ENCODE measurements at places on chromosomes 2 and 18.

DNA sequence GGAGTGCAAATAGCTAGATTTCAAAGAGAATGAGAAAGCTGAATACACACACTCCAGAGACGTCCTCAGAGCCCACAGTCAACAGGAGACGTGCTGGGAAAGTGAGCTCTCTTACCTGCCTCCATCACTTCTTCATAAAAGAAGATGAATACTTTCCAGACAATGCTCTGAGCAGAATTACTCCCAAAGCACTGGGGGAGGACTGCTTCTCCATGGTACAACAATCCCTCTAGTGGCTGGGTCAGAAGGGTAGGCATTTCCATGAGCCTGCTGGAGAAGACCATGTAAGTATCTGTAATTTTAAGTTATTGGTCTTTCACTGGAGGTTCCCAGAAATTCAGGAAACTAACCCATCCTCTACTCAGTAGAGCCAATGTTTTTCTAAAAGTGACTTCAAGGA is 190.3 kb downstream of the RBM43 start:
- DNase-seq, result peak; percentile 38

DNA sequence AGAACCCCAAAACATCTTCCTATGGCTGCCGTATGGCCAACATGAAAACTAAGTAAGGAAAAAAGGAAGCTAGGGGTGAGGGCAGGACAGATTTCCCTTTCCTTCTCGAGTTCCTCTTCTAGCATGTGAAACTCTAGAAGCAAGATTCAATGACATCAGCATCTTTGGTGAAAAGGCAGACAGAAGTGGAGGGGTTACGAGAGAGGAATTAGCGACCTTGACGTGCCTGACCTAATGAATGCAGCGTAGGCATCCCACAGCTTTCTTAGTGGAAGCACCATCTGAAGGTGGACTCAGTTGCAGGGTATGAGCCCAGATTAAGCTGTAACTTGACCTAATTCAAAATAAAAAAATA is 47.9 kb upstream of the PELI1 start:
- no peak for DNase-seq

GRCh38 chr2:161983866-161984265 is 90.1 kb downstream of the DPP4 start:
- no peak for DNase-seq

DNA sequence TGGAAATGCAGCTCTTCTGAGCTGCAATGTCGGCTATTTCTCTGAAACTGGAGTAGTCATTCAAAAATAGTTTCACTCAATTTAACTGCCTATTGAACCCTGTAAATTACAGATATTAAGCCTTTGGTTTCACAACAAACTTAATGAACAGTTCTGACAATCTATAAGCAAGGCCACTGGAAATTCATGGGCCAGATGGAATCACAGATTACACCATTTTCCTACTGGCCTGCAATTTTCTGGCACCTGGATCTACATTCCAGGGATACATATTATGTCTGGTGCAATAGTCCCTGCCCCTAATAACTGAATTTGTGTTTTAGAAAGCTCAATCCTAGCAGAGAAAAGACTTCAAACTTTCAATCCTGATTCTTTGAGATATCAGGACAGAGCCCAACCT is 551.7 kb downstream of the RNF144A start:
- DNase-seq, result no peak

GRCh38 chr18:9177466-9177865 is 40.9 kb downstream of the ANKRD12 start:
- DNase-seq, result no peak

GRCh38 chr2:136327162-136327852 is 209.4 kb upstream of the CXCR4 start:
- no peak for DNase-seq

- DNase-seq, result no peak
Measured at GRCh38 chr2:61398413-61398812, 72.5 kb downstream of the USP34 start.

- no peak for DNase-seq
Measured at GRCh38 chr18:58335223-58335622, 291.2 kb downstream of the NEDD4L start.

DNA sequence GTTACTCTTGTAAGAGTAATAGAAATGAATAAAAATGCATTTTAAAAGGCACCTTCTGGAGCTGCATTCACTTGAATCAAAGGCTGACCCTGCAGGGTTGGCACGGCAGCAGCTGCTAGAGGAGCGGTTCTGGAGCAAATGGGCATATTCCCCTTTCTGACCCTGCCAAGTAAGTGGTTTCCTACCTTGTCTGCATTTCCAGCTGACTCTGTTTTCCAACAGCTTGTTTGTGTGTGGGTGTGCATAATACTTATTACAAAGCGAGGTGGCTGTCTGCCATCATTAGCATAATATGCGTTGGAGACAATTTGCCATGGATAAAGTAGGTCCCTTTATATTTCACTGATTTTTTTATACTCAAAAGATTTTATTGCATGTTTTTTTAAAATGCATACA is 21.3 kb upstream of the TTN start:
- DNase-seq, result no peak

DNA sequence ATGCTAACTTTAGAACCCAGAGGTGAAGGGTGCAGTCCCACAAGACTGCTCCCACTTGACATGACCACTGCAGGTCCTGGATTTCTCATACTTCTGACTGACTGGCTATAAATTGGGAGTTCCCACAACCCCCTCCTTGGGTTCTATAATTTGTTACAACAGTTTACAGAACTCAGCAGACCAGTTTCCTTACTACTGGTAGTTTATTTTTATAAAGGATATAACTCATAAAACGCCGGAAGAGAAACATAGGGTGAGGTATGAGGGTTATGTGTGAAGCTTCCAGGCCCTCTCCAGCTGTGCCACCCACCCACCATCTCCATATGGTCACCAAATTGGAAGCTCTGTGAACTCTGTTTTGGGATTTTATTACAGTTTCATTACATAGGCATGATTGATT is 839.6 kb downstream of the TSN start:
- no peak for DNase-seq

DNA sequence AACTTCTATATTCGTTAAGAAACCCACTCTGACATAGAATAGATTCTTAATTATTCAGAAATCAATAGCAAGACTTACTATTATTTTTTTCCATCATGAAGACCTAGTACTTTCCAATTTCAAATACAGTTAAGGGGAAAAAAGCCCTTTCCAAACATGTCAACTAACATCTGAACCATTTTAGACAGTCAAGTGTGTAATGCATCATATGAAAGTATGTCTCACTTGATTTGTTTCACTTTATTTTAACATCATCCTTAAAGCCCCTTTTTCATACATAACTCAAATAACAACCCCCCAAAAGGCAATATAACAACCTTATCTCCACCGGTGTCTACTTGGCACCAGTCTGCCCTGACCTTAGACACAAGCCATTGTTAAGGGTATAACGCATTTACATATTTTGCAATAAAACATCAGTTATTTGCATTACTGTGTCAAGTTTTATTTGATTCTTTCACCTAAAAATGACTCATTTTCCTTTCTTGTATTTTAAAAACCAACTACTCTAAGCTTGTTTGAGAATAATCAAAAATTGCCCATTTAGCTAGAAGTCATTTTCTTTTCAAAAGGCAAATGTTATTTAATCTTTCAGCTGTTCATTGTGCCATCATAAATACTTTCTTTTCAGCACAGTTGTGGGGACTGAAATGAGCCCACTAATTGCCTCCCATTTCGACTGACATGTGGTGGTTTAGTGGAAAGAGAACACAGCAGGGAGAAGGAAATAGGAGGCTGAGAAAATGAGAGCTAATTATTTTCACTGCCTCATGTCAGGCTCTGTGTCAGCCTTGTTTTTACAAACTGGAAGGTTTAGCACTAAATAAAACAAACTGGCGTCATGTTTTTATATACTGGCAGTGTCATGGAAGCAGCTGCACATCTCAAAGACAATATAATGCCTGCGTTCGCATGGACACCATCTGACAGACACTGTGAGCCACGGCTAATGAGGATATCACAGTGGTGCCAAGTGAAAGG is 104.7 kb upstream of the CDCA7 start:
- DNase-seq, result no peak

DNA sequence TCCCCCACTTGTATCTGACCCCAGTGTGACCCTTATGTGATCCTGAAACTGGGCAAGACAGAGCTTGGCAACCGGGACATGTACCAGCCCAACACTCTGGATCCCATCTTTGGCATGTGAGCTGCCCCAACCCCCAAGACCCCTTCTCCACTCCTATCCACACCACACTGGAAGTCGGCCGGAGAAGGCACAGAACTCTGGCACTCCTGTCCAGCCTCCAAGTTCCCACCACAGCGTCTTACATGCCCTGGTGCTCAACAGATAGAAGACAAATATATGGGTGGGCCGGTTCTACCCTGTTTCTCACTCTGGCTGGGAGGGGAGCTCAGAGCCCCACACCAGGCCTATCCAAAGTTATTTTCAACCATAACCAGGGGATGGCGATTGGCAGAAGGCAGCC is 40.8 kb downstream of the LMAN2L start:
- DNase-seq, result no peak

- DNase-seq, result no peak
Measured at GRCh38 chr18:63725682-63726480, 23.1 kb downstream of the SERPINB11 start.

GRCh38 chr2:217293607-217294006 is 433.7 kb upstream of the TNP1 start:
- no peak for DNase-seq

- DNase-seq, result no peak
Measured at GRCh38 chr2:20012032-20012281, 511 bp downstream of the MATN3 start.

- peak; percentile 10 for DNase-seq
Measured at GRCh38 chr18:4068552-4069158, 386.5 kb downstream of the DLGAP1 start.

- DNase-seq, result no peak
Measured at GRCh38 chr2:8149985-8150539, 531.8 kb upstream of the ID2 start.

- no peak for DNase-seq
Measured at GRCh38 chr2:47900857-47901256, 5.4 kb downstream of the FBXO11 start.

DNA sequence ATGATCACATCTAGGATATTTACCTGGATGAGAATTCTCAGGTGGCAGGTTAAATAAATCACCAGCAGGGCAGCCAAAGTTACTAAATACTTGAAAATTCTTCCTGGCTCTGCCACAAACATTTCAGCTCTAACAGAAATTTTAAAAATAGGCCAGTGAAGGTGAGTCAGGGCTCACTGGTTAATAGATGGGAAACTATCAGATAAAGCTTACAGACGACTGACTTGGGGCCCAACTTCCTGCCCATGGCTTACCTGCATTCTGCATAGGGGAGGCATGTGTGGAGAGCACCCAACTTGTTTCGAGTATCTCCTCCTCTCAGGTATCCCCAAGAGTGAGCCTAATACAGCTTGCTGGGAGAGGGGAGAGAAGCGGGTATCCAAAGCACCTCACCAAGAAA is 57.8 kb downstream of the SPRED2 start:
- no peak for DNase-seq

- DNase-seq, result no peak
Measured at GRCh38 chr2:241139531-241140444, 9.5 kb downstream of the PASK start.

DNA sequence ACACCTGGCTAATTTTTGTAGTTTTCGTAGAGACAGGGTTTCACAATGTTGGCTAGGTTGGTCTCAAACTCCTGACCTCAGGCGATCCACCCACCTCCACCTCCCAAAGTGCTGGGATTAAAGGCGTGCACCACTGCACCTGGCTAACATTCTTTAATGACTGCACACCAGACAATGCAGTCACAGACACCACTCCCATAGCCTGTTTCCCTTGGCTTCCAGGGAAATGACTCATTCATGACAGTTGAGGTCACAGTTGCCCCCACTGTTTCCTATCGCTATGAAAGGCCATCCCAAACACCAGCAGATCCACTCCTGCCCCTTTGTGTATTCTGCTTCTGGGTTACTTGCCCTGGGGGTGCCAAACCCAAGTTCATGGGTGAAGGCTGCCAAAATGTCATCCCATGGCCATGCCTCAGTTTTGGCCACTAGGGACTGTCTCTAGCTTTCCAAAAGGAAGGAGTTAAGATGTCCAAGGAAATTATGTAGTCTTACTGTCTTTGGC is 8.7 kb downstream of the CHMP1B start:
- peak; percentile 24 for DNase-seq

- no peak for DNase-seq
Measured at GRCh38 chr2:25131567-25132298, 36.6 kb downstream of the POMC start.

GRCh38 chr2:239093952-239094351 is 246.1 kb downstream of the TWIST2 start:
- no peak for DNase-seq

DNA sequence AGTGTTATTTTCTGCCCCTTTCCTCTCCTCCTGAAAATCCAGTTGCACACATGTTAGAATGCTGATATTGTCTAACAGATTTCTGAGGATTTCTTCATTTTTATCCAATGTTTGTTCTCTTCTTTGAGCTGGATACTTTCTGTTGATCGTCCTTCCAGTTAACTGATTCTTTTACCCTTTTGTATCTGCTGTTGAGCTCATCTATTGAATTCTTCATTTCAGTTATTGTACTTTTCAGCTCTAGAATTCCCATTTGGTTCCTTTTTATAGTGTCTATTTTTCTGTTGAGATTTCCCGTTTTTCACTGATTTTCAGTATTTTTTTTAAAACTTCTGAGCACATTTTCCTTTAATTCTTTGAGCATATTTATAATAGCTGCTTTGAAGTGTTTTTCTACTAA is 77.9 kb upstream of the B3GNT7 start:
- DNase-seq, result no peak

- no peak for DNase-seq
Measured at GRCh38 chr18:51430538-51430937, 233.1 kb upstream of the MEX3C start.

- no peak for DNase-seq
Measured at GRCh38 chr2:236209996-236210395, 41.8 kb upstream of the GBX2 start.

- DNase-seq, result peak; percentile 14
Measured at GRCh38 chr18:80033181-80034067, 810 bp upstream of the RBFA start.

GRCh38 chr2:135931776-135932443 is 53.5 kb downstream of the DARS1 start:
- DNase-seq, result no peak

- no peak for DNase-seq
Measured at GRCh38 chr2:197167608-197168314, 142.8 kb downstream of the ANKRD44 start.

DNA sequence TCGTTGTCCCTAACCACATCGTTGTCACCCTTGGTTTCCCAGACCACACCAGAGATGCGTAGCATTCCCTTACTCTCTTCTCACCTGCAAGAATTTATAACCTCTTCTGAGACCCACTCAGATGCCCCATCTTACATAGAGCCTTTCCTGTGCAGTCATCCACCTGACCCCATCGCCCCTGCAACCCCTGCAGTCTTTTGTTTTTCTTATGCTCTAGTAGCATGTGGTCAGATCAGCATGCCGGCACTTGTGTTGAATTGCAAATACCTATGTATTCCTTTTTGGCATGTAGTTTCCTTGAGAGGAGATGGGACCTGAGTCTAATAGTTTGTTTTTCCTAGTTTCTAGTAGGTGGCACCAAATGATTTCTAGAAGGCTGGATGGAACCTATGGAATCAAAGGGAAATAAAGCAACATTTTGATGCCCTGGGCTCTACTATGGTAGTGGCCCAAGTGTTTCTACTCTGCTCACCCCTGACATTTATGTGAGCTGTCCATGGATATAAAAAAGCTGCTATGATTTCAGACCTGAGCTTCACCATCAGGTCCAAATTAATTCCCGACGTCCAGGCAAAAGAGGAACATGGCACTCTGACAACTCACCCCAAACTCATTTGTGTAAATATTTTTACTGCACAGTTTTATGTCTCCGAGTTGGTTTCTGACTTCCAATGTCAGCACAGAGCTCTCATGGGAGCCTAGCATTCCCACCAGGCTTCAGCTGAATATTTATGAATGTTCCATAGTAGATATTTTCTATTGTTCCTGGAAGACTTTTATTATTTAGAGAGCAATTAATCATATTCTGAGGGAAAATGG is 143.6 kb downstream of the RNF144A start:
- DNase-seq, result no peak
